ENCODE measurements at places on chromosomes 4 and X.

GRCh38 chr4:76195326-76195725 lies 18.3 kb downstream of the SCARB2 start:
- DNase-seq: no peak

DNA sequence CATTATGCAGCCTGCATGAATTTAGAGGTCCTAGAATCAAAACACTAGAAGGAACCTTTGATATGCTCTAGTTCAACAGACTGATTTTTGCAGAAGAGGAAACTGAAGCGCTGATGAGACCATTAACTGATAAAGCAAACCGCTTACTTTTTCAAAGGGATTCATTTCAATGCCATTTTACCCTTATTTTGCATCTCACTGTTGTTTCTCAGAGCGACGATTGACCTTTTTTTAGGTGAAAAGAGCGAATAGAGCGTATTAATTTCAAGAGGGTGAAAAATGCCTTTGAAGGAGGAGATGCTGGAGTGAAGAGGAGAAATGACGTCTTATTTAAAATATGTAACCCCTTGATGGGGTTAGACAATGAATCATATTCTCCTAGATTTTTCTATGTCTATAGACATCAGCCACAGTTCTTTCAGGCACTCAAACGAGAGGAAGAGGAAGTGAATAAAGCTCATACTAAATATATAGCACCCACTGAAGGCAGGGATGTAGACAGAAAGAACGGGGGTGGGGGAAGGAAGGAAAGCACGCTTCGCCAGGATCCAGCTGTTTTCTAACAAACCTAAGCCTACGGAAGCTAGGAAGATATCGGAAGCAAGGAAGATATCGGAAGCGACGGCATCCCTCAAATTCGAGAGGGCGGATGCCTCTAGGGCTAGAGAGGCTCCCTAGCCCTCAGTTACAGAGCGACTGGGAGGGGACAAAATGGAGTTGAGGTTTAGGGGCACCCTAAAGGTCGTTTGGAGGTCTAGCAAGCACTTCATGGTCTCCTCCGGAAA lies 848 bp downstream of the ACSL4 start:
- no peak for DNase-seq

DNA sequence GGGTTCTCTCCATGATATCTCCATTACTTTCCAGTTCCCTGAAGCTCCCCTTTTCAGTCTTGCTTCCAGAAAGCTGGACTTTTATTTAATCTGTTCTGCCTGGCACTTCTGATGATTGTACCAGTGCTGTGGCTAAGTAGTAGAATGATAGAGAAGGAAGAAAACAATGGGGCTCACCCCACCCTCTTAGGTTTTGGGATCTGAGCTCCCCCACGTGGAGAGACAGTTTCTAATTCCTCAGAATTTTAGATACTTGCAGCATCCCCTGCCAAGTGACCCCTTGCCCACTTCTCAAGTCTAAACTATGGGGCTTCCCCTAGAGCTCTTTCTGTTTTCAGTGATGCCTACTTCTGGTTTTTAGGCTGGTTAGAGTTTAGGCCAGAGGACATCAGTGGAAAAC lies 73.9 kb downstream of the GC start:
- no peak for DNase-seq

GRCh38 chr4:151887031-151887815 lies 126.4 kb upstream of the GATB start:
- DNase-seq: peak; percentile 32

GRCh38 chrX:78708816-78709215 lies 38.7 kb upstream of the LPAR4 start:
- no peak for DNase-seq

DNA sequence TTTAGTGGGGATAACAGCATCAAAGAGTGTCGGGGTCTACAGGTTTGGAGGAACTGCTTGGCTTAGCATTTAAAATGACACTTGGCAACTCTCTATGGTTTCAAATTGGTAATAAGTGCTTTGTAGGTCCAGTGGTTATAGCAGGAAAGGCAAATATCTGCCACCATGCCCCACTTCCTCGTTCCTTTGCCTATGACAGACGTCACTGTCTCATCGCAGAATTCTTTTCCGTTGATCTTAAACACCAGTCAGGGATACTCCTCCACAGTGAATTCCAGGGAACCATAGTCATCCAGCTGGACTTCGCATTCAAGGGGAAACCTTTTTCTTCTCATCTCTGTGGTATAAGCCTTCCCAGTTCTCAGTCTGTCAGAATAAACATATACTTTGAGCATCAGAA lies 319.1 kb downstream of the GPAT3 start:
- DNase-seq: peak; percentile 70

DNA sequence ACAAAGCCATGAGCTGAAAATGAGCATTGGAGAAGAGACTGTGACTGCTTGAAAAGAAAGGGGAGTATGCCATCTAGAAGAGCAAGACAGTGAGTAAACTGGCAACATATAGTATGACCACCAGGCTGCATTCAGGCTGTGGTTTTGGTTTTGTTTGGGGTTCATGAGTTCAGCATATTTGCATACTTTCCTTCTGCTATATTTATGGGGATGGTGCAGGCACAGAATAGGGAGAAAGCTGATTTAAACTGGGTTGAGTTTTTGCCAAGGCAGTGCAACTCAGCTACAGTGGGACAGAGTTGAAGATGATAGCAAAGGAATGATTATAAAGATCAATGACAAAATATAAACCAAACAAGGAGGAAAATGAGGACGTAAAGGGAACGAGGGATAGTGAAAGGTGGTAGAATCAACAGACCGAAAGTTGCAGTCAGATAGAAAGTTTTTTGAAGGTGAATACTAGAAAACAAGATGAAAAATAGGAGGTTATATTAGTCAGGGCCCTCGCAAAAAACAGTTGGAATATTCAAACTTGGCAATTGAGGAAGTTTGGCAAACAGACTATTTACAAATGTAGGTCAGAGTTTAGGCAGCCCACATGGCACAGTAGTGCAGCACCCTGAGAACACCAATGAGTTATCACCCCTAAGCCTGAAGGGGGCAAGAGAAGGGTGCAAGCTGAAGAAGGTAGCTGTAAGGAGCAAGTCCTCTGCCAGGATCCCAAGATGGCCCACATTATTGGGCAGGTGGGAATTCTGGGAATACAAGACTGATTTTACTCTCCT lies 114.8 kb upstream of the MAP9 start:
- no peak for DNase-seq

DNA sequence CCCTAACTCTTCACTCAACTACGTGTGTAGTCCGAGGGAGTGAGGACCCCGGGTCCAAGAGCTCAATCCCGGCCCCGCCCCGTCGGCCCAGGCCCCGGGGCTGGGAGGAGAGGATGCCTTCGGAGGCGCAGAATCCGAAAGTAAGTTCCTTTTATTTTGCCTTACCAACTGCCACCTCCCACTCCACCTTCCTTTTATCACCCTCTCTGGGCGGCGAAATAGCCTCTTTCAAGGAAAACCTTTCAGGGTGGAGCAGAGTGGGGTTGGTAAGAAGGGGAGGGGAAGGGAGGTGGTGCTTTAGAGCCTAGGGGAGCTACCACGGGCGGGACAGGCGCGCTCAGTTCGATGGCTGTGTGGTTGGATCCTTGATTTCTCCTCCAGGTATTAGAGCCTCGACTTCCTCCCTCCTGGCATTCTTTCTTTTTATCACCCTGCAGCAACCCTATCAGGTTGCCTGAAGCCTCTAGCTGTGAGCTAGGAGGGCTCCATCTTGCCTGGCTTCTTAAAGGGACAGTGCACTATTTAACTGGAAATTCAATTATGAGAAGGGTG lies 191.2 kb downstream of the RRAGB start:
- DNase-seq: no peak

GRCh38 chr4:28774344-28774743 lies 1913.7 kb downstream of the STIM2 start:
- DNase-seq: no peak

- no peak for DNase-seq
These were observed 96.0 kb upstream of the PPP2R3B start for GRCh38 chrX:482702-483203.

- DNase-seq: no peak
These were observed 1467.2 kb downstream of the RPA4 start for GRCh38 chrX:98350940-98351339.

- no peak for DNase-seq
These were observed 10.9 kb downstream of the SMARCA1 start for GRCh38 chrX:129512409-129512808.

DNA sequence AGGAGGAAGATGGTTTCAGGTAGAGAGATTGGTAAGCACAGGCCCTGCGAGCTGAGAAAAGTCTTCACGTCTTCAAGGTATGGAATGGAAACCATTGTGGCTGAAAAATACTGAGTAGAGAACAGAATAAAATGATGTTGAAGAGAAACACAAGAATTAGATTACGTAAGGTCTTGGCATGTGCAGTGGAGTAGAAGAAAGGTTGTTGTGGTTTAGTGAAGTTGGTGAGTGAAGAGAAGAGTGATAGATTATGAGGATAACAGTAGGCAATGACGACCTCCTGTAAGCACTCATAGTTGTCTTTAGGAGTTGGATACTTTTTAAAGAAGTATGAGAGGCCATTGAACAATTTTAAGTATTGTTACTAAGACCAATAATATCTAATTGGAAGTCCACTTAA lies 642.6 kb downstream of the PCDH7 start:
- DNase-seq: no peak

GRCh38 chr4:123256901-123257300 lies 139.7 kb upstream of the SPRY1 start:
- no peak for DNase-seq

DNA sequence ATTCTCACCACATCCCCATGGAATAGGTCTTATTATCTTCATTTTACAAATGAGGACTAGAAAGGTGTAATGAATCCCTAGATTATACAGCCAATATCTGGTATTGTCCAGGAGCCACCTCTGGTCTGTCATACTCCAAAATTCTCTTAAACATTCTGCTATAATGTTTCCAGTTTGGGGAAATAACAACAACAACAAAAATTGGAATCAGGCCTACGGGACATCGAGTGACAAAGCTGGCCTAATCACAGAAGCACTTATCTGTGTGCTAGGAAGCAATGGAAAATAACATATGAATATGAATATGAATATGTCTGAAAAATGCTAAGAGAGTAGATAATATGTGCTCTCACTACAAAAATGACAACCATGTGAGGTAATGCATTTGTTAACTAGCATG lies 264.1 kb downstream of the GASK1B start:
- DNase-seq: no peak

DNA sequence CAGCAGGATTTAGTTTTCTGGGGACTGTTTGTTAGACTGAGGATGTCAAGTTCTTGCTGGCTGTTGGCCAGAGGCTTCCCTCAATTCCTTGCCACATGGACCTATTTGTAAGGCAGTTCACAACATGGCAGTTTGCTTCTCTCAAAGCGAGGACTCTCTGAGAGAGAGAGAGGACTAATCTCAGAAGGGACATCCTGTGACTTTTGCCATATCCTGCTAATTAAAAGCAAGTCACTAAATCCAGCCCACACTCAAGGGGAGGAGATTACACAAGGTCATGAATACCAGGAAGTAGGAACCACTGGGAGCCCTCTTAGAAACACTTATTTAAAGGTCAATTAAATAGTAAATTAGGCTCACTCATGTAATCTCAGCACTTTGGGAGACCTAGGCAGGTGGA lies 38.2 kb downstream of the PPP1R2C start:
- no peak for DNase-seq

GRCh38 chr4:122826079-122826527 lies 528 bp upstream of the FGF2 start:
- no peak for DNase-seq

DNA sequence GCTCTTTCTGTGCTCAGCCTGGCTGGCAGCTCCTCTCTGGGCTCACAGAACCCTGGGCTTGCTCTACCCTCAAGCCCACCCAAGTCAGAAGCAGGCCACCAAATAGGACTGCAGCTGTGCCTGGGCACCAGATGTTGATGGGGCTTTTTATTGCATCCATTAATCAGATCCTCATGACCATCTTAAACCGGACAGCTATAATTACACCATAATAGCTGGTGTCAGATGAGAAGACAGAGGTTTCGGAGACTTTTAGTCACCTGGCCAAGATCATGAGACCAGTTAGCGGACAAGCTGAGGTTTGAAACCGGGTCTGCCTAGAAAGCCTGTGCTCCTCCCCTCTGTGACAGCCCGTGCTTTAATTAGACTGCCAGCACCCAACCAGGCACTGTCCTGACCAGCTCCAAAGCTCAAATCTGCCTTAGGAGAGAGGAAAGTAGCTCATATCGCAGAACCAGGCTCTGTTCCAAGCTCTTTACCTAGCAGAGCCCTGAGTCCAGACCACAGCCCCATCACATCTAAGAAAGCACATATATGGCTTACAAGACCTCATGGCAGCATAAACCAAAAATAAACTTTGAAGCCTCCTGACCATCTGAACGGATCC lies 88.9 kb downstream of the JAKMIP1 start:
- DNase-seq: no peak

GRCh38 chr4:41644288-41644914 lies 104.1 kb downstream of the PHOX2B start:
- DNase-seq: no peak

DNA sequence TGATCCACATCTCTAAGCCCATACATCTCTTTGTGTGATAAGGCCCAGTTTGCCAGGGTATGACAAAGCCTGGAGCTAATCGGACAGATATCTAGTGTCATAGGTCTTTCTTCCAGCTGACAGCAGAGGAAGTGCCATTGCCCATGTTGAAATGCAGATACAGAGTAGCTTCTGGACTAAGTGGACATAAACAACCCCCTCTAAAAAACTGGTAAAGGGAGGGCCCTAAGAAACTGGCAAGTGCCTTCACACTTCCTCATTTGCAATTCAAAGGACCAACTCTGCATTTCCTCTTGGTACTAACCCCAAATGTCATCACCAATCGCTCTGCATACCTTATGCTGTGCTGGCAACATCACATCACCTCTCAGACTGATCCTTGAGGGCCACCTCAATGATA lies 20.8 kb downstream of the ARHGEF6 start:
- no peak for DNase-seq

DNA sequence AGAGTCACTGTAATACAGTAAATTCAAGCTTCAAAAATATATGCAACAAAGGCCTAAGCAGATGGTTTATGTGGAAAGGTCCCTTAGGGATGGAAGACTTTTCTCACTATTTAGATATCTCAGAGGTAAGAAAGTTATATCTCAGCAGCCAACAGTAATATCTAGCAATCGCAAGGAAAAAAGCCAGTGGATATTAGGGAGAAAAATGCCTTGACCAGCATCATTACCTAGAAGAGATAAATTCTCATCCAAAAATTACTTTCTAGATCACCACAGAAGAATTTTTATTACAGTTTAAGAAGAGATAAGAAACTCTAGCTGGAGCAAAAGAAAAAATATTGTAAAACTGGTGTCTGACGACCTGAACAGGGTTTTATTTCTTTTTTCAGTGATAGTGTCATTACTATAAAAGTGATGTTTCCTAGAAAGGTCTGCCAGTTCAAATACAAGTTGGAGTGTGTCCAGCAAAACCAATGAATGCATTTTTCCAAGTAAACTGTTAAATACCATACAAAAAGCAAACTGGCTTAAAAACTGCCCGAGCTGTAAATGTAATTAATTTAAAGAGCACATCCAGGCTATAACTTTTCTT lies 100.0 kb downstream of the ATP11C start:
- DNase-seq: no peak

GRCh38 chrX:77617206-77617605 lies 168.8 kb downstream of the ATRX start:
- no peak for DNase-seq

DNA sequence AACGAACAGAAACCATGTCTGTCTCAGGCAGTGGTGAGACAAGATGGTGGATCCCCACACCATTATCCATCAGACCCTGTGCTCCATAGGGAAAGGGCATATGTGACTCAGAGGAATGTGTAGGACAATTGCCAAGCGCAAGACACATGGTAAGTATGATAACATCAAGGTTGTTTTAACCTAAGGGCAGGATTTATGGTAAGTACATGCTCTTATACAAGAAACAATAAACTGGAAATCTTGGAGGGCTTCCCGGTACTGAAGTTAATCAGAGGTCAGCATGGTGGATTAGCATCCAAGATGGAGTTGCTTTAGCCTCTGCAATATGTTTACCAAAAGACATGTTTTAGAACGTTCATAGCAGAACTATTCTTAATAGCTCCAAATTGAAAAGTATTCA lies 355.0 kb downstream of the PPP1R2C start:
- DNase-seq: no peak
